Inflammatory macrophage treated with lipopolysaccharide for 1 hour (primary cell): ENCODE measurements at places on chromosomes 7 and 10.

DNA sequence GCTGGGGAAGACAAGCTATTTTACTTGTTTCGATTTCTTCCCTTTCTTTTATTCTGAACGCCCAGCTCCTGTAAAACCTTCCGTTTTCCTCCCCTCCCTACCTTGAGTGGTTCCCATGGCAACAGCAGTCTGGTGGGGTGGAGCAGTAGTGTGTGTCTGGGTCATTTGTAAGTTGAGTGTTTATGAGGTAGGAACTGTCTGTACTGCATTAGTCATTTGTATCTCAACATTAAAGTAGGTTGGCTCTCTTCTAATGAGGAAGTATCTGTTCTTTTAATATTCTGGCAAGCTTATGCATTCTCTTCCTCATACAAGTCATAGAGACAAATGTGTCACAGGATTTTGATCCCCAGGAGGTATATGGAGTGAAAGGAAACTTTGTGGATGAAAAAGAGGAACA is 85.3 kb upstream of the CCDC6 start:
- DNase-seq: peak; percentile 74

GRCh38 chr7:48042636-48043035 is 7.3 kb downstream of the C7orf57 start:
- DNase-seq: peak; percentile 39

- DNase-seq: no peak
Measured at GRCh38 chr10:115503546-115503945, 410.4 kb downstream of the ATRNL1 start.

DNA sequence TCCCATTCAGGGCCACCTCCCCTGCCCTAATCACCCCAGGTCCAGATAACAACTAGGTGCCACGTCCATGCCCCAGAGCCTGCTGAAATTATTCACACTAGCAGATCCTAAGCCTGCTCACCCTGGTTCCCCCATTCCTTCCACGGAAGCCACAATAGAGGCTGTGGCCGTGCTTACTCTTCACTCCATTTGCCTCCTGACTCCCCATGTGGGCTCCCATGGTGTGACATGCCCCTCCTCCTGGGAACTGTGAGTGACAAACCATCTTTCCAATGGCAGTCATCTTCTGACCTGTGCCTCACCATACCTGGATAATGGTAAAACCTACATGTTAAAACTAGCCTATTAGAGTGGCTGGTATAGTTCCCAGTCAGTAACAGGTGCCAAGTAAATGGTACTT is 216.2 kb upstream of the PRKCQ start:
- DNase-seq: no peak
